ENCODE measurements at places on chromosomes 3 and 15.

DNA sequence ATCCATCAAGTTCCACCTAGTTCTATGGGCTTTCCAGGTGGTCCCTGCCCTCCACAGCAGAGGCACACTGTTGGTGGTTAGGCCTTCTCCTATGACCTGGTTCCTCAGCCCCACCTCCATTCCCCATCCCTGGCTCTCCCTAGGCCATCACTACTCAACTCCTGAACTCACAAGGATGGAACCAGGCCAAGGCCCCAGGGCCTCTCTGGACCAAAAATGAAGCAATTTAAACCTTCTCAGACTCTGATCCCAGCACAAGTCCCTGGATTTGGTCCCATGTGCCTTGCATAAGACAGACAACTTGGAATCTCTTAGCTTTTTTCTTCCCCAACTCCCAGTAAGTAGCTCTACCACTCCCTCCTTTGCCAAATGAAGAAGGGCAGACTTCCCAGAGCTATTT, 14.4 kb upstream of the ACAN start:
- no peak for DNase-seq

DNA sequence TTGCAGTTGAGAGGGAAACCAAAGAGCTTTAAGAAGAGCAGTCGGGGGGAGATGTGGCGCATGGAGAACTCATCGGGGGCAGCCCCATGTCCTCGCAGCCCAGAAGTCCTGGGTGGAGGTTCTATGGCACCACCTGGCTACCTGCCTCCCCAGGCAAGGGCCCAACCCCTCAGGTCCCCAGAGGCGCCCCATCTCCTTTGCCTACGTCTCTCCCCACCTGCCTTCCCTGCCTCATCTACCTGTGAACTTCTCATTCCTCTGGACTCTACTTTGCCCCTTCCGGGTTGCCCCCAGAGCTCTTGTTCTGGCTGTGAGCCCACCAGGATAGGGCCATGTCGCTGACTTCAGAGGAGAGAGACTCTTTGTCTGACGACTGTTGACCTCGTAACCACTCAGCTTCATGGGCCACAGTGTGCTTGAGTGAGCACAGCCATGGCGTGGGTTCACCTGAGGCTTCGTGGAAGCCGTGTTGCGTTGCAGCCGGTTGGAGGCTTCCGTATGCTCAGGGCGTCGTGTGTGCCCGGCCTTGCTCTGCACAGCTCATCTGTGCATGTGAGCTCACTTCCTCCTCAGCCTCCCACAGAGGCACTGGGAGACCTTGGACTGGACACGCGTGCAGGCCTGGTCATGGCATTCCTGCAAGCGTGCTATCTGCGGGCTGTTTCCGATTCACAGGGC, 13.4 kb downstream of the APBA2 start:
- DNase-seq: no peak

- no peak for DNase-seq
Measured at GRCh38 chr3:48716508-48716981, 476 bp downstream of the IP6K2 start.

DNA sequence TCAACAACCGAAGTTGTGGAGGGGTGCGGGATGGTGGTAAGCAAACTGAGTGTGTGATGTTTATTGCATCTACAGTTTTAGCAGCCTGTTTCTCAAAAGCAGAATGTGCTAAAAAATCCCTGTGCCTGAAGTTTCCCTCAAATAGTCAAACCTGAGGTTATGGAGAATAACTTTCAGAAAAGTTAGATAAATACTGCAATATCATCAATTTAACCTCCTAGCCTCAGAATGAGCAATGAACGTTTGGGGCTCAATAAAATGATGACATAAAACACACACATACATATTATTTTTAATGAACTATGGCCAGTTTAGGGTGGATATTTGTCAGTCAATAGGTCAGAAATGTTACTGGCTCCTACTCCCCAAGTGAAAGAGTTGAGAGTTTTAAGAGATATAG, 201.6 kb downstream of the SEMA6D start:
- DNase-seq: no peak

DNA sequence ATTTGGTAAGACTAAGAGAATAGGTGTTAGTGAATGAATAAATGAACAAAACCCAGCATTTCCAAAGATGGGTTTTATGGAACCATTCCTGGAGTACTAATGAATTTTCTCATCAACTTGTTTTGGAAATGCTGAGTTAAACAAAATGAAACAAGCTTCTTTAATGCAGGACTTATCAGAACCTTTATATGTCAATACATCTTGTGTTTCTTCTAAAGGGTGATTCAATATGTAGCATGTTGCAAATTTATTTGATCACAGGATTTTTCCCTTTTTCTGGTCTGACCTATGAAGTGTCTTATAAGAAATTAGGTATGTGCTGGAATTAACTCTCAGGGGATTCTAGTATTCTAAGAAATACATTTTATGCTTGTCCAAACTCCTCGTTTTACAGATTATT, 53.2 kb downstream of the EDEM1 start:
- no peak for DNase-seq

- DNase-seq: no peak
Measured at GRCh38 chr15:81686021-81686420, 312.0 kb upstream of the TMC3 start.

DNA sequence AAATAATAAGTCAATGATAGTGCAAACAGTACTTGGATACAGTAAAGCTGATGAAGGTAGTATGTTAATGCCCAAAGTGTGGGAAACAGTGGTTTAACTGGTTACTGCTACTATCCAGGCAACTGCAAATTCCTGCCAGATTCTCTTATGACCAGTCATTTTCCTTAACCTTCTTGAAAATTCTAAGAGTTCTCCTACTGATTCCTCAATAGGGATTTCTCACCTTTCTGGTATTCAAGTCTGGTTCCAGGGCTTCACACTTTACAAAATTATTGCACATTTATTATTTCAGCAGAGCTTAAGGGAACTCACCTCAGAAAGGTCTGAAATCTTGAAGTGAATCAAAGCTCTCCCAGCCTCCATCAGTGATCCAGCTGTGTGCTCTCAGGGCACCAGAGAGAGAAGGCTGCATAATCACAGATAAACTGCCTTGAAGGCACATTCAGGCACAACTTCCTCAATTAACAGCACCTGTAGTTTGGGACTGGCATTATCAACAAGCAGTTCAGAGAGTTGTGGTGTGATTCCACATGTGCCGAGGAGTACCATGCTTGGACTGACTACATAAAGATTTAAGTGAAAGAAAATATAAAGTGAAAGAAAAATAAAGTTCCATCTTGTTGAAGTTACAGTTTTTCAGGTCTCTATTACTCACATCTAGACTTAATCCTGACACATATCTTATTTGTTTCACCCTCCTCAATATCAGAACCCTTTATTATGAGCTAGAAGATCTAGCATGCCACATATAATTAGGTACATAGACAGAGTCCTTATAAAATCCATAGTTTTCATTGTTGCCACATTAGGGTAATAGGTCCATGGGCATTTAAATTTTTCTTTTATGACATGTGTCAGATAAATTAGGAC, 59.5 kb upstream of the TIPARP start:
- no peak for DNase-seq

GRCh38 chr15:39908186-39908585, 11.9 kb downstream of the GPR176 start:
- peak; percentile 74 for DNase-seq

GRCh38 chr3:4939276-4939675, 40.0 kb upstream of the BHLHE40 start:
- DNase-seq: no peak

DNA sequence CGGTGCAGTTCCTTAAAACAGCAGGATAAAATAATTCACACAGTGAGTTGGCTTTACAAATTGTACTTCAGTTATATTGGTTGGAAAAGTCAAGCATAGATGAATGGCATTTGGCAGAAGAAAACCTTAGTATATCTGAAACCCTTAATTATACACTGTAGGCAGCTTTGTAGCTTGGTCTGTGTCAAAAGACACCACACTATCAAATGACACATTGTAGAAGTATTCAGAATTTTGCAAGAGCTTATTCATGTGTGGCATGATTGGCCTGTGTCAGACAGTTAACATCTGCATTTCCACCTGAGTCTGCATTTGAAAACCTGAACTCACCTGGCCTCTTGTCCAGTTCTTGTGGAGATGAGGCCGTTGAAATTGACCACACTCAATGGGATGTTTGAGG, 13.8 kb downstream of the TMEM266 start:
- no peak for DNase-seq
